Dermis microvascular lymphatic vessel endothelial cell (primary cell): ENCODE measurements at places on chromosomes 16 and 17.

DNA sequence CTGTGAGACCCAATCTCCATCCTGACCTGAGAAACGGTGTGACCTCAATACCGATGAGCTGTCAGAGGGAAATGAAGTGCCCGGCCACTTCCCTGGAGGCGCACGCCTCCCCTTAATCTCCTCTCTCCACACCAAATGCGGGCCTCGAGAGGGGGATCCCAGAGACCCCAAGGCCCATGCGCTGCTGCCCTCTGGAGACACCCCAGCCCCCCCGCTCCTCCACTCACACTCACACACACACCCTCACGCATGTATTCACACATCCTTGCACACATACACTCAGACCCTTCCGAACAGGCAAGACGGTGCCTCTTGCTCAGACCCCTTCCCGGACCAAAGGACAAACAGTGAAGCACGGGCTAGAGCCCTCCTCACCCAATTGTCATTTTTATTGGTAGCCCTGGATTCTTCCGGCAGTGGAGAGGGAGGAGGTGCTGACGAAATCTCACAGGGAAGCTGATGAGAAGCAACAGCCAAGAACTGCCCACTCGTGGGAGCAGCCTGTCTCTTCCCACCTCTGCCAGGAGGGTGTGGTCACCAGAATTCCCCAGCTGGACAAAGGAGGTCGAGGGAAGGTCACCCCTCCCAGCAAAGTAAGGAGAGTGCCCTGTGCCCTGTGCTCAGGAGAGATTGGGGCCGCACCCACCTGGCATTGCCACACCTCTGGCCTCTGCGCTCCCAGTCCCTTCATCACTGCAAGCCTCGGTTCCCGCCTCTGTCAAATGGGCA is 136.0 kb upstream of the TNRC6C start:
- DNase-seq: no peak

GRCh38 chr16:83878838-83879237 is 20.1 kb upstream of the MLYCD start:
- DNase-seq: peak; percentile 49

GRCh38 chr16:10611825-10612342 is 31.5 kb upstream of the EMP2 start:
- no peak for DNase-seq

GRCh38 chr16:87706278-87707000 is 59.3 kb downstream of the KLHDC4 start:
- no peak for DNase-seq

DNA sequence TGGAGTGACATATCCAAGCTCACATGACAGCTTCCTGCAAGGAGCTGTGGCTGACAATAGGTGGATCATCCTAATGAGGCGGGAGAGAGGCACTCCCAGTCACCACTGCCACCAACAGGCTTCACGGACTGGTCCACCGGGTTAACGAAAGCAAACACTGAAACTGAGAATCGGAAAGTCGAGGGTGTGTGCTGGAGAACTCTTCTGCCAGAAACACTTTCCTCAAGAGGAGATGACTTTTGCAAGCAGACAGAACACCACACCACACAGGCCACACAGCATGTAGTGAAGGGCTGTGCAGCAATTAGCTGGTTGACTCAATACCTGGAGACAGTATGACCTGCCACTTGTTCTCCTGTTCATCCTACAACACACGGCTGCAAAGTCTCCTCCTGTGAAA is 53.0 kb upstream of the DNAJA2 start:
- DNase-seq: no peak

DNA sequence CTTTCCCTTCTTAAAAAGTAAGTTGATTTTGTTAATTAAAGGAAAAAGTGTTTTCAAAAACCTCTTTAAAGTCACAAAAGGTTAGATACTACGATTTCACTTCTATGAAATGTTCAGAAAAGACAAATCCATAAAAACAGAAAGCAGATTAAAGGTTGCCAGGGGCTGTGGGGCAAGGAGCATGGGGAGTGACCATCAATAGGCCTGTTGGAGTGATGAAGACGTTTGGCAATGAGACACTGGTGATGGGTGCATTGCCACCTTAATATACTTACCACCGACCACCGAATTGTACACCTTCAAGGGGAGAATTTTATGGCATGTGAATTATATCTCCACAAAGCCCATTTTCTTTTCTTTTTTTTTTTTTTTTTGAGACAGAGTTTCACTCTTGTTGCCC is 19.2 kb downstream of the KIFC3 start:
- DNase-seq: no peak

DNA sequence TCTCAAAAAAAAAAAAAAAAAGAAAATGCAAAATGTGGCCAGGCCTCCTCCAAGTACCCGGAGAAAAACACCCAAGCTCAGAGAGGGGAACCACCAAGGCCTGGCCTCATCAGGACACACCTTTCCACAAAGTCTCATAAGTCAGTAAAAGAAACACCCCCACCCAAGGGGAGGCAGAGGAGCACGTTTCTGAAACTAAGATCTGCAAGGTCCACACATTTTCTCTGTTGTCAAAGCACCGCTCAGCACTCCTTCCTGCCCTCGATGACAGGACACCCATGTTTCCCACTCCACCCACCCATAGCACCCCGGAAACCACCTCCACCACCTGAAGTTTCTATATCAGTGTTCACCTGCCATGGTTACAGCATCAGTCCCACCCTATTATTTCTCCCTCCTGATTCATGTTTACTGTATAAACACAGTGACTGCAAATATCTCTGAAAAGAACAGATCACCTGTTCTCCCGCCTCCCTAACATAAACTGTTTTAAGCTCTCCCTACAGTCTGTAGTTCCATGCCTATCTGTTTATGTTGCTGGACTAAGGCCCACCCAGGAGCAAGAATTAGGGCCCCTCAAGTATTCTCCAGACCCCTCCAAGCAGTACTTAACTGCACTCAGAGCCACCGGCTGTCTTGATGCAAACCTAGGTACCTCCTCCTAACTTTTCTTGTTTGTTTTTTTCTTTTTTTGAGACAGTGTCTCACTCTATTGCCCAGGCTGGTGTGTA is 2.0 kb downstream of the CORO7 start:
- DNase-seq: no peak

DNA sequence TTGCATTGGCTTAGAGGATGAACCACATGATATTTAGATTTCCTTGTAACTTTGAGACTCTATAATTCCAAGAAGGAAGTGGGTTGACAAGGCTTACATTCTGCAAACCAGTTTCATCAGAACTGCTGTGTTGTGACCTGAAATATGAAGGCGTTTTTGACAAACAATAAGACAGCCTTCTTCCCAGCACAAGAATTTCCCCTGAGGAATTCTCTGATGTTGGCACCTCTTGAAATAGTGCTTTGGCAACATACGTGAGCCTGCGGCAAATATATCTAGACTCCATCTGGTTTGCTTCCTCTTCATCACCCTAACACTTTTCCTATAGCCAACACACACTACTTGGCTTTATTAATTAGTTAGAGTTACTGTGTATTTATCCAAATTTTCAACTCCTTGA is 585.5 kb upstream of the SOX9 start:
- no peak for DNase-seq

DNA sequence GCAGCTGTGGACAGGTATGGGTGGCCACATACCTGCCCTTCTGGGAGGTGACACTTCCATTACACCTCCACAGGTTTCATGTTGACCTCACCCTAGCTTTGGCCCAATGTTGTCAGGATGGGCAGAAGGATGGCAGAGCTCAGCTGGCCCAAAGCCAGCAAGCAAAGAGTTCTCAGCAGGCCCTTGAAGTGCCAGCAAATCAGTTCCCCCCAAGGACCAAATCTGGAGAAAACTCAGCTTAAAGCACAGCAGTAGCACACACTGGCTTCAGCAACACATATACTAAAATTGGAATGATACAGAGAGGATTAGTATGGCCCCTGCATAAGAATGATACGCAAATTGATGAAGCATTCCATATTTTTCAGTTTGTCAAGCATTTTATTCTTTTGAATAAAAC is 13.4 kb downstream of the ARL4D start:
- DNase-seq: no peak

GRCh38 chr16:4115209-4115948 is 863 bp downstream of the ADCY9 start:
- peak; percentile 66 for DNase-seq

- no peak for DNase-seq
Observed at GRCh38 chr17:80499961-80500665, 23.7 kb upstream of the NPTX1 start.

DNA sequence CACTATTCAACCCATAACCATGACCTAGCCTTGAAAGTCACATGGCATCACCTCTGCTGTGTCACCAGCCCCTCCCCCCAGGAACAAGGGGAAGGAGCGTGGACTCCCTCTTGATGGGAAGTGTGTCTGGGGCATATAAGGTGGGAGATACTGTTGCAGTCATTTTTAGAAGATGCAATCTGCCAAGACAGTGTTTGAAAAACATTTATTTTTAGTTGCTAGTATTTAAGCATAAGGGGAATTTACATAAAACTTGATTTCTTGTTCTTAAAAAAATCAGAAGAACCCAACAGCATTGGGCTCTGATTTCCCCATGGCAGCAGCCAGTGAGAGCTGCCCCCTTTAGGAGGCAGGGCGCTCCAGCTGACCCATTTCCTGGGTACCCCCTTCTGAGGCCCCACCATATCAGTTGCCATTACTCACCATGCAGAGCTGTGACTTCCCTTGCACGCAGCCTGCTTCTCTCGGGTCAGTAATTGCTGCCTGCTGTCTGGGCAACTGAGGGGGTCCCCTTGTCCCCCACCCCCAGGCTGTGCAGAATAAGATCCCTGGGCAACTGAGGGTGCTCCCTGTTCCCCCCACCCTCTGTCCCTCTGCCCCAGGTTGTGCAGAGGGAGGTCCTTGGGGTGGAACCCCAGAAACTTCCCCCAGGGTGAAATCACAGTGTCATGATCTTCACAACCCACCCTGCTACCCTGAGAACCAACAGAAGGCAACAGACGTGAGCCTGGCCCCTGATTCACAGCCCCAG is 11.8 kb upstream of the CDC42EP4 start:
- no peak for DNase-seq

GRCh38 chr16:4006397-4006999 is 109.7 kb downstream of the ADCY9 start:
- DNase-seq: no peak

- no peak for DNase-seq
Observed at GRCh38 chr17:78412403-78412802, 34.0 kb downstream of the PGS1 start.

DNA sequence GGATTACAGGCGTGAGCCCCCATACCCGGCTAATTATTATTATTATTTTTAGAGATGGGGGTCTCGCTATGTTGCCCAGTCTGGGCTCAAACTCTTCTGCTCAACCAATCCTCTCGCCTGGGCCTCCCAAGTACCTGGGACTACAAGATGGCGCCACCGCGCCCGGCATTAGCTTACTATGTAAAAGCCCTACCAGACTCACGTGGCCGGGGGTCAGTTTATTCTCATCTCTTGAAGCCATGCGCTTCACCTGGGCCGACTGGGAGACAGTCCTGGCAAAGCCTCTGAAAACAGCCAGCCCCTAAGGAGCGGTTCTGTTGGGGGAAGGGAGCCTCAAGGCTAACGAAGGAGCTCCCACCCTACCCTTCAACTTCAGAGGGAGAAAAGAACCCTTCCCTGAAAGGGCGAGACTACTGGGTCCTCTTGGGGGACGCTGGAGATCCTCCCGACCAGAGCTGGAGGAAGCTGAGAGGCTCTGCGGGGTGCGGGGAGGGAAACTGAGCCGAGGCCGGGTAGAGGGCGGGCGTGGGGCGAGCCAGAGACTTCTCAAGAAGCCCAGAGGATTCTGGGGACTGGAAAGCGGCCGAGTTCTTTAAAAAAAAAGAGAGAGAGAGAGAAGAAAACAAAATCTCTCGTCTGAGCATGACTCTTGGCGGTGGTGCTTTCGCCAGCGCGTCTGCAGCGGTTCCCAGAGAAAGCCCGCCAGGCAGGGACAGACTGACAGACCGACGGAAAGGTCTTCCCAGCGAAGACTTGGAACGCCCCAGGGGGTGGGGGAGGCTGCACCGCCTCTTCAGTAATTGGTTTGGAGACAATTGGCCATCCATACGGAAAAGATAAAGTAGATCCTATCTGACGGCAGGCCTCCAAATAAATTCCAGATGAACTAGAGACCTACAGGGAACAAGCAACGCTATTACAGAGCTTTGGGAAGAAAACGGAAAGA is 5.6 kb upstream of the TUBG2 start:
- DNase-seq: no peak

DNA sequence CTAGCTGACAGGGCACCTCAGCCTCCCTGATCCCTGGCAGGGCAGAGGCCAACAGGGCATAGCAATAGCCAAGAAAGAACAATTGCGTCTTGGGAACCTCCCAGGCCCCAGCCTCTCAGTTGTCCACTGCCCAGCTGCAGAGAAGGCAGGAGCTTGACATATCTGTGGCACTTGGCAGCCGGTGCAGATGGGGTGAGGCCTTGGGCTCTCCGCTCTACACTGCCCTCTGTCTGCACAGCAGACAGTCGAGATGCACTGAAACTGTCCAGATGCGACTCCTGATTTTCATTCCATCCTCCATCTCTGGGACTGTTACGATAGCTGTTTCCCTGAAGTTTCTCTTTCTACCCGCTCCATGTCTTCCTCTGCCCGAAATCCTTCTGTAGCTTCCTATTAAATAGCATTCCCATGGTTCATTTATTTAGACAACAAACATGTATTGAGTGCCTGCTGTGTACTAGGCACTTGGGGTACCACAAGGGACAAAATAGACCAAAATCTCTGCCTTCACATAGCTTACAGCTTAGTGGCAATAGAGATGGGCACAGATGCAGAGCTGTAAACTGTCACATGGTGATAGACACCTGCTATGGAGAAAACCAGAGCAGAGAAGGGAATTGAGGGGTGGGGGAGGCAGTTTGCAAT is 3.3 kb downstream of the POLR3E start:
- no peak for DNase-seq

DNA sequence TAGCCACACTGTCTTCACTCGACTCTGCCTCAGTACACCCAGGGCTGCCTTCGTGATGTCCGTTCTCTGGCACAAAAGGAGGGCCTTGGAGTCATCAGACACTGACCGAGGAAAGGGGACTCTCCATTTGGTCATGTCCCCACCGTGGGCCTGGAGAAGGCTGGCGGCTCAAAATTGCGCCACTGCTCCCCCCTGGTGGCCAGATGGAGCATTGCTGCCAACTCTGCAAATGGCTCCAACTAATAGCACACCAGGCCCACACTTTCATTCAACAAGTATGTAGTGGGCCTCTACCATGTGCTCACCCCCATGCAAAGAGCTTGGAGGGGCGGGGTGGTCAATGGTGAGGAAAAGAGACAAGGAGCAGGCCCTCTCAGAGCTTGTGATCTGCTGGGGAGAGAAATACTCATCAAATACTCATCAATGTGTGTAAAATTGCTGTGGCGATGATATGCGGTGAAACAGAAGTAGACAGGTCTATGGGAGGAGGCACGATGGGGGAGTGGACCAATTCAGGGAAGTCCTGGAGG is 5.2 kb upstream of the GRIN2C start:
- DNase-seq: peak; percentile 61

DNA sequence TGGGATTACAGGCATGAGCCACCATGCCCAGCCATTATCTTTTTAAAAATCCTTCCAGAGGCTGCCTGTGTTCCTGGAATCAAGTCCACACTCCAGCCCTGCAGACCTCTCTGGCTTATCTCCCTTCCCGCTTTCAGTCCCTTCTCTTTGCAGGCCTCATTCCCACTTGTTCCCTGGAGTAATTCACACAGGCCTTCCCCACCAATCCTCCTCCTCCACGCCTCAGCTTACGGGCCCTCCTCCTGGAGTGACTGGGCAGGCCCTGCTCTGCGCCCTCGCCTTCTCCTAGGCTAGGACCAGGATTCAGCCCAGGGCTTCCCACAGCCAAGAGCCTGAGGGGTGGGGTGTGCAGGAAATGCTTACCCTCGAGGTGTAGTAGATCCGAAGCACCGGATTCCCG is 2.8 kb downstream of the CDIPT start:
- DNase-seq: no peak
